ENCODE measurements at places on chromosomes 12 and 14. TPM values are rescaled to one million over a fixed set of nuclear protein-coding genes. Genes with fewer than 3 reads are reported as not detected.

- DNase-seq = no peak
Measured at GRCh38 chr14:91241863-91242262, 2.6 kb downstream of the GPR68 start.

DNA sequence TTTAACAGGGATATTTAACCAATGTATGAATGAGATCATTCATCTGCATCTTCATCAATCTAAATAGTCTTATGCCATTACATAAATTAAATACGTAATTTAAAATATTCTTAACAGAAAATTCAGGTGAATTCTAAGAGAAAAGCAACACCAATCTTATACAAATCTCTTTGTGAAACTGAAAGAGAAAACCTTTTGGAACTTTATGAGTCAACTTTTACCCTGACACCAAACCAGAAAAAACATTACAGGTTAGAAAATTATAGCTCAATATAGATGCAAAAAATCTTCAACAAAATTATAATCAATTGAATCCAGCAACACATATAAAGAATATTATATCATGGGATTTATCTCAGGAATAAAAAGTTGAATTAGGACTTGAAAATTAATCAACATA lies 3.4 kb downstream of the GLIPR1L1 start:
- DNase-seq = no peak

Gene SLC7A7
- 0.58 TPM for total RNA-seq

GRCh38 chr14:83071888-83072501 lies 1538.3 kb upstream of the SEL1L start:
- DNase-seq = no peak

DNA sequence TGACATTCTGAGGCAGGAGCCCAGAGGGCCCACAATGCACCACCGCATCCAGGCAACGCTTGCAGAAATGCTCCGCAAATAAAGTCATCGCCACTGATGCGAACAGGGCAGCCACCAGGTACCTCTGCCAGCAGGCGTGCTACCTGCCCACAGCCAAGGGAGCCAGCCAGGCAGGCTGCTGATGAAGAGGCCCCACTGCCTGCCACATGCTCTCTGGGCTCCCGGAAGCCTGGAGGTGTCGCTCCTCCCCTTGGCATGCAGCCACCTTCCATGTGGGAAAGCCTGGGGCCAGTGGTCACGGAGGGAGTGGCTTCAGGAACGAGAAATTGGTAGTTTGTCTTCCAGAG lies 14.7 kb downstream of the GPR132 start:
- no peak for DNase-seq

DNA sequence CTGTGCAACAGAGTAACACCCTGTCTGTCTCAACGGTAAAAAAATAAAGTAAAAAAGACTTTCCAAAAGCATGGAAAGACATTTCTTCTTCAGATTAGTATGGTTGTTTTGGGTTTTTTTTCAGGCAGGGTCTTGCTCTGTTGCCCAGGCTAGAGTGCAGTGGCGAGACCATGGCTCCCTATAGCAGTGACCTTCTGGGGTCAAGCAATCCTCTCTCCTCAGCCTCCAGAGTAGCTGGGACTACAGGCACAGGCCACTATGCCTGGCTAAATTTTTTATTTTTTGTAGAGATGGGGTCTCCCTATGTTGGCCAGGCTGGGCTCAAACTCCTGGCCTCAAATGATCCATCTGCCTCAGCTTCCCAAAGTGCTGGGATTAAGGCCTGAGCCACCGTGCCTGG lies 72.8 kb downstream of the KDM2B start:
- DNase-seq = no peak
